ENCODE measurements at places on chromosomes 1 and 21.
A peak's percentile ranks its signal among the peaks of the same experiment; 100 is the strongest.

- no peak for DNase-seq
Observed at GRCh38 chr21:45219517-45219916, 68.2 kb downstream of the POFUT2 start.

DNA sequence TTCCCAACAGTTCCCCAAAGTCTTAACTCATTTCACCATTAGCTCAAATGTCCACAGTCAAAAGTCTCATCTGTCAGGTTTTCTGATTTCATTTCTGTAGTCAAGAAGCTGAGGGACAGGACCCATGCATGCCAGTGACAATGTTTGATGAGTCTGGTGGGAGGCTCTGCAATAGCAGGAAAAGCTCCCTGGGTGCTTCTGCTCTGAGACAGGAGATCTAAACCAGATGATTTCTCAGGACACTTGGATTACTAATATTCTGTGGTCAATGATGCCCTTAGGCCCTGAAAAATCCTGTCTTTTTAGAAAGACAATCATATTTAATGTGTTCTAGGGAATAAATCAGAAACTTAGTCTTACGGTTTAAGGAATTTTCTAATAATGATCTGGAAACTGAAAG, 56.4 kb downstream of the PCBP3 start:
- no peak for DNase-seq

- DNase-seq: no peak
Observed at GRCh38 chr1:150309758-150310508, 11.4 kb upstream of the PRPF3 start.

- DNase-seq: no peak
Observed at GRCh38 chr1:2019571-2020309, 595 bp downstream of the GABRD start.

DNA sequence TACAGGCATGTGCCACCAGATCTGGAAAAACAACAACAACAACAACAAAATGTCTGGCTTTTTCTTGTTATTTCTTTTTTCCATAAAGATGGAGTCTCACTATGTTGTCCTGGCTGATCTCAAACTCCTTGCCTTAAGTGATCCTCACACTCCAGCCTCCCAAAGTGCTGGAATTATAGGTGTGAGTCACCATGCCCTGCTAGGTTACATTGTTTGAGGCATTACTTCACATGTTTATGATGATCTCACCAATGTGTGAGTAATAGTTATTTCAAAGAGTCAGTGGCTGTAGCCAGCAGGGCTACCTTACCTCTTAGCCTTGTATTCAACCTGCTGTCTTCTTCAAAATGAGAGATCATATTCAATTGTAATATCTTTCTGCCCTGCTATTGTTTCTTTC, 445.7 kb downstream of the AMY1C start:
- DNase-seq: peak; percentile 3

DNA sequence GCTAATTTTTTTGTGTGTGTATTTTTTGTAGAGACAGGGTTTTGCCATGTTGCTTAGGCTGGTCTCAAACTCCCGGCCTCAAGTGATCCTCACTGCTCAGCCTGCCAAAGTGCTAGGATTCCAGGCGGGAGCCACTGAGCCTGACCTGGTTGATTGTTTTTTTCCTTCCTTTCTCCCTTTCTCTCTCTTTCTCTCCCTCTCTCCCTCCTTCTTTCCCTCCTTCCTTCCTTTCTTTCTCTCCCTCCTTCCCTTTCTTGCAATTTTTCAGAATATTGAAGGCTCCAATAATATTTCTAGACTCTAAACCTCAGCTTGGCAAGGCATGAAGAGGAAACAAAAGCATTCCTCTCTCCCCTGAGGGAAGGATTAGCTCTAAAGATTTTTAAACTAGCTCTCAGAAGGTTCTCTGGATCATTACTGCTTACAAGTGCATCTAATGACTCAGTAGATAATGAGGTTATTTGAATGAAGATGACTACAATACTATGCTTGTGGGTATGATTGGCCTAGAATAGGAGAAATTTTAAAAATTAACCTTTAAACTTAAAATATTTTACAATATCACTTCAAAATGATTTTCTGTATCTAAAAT, 68.5 kb upstream of the GADD45A start:
- DNase-seq: no peak

GRCh38 chr1:16443975-16444770, 3.6 kb downstream of the NECAP2 start:
- no peak for DNase-seq

DNA sequence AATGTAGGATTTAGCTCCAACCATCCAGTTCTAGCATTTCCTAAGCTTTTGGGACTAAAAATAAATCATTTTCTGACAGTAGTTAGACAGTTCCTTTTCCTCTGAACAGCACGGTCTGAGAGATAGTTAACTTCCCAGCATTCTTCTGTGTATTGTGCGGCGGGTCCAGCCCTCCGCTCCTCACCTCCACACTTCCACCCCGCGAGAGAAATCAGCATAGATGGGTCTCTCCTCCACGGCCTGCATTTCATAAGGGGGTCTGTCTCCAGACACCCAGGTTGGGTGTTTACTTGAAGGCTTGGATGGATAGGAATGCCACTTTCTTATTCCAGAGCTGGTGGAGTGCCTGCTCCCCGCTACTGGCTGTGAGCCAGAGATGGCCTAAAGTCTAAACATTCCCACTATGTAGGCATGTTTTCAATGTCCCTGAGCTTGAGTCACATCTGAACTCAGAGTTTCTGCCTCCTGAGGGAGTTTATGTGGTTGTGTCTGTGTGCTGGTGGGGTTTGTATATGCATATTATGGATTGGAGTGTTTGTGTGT, 38.0 kb upstream of the PPP2R5A start:
- no peak for DNase-seq

DNA sequence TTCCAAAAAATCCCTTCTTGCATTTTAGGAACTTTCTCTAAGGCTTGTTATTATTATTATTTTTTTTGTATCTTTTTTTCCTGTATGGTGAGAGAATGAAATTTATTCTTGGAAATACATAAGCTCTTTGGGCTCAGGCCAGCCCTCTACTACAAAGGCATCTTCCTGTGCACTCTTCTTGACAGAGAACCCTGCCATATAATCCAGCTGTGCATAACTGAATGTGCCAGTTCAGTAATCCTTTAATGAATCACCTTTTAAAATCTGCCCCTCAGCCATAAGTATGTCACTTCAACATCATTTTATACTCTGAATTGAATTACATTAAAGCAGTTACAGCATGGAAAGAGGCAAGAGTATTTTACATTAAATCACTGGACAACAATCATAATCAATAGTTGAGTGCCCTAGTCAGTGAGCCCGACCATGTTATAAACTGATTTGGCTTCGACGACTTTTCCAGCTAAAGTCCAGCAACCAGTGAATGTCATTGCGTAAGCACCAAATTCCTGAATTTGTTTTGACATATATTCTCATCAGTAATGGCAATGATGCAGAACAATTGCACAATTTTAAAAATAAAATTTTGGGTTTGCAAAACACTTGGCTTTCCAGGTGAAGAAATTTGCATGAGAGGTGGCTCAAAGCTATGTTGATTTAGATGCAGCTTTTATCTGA, 59.2 kb upstream of the KCNK2 start:
- no peak for DNase-seq

DNA sequence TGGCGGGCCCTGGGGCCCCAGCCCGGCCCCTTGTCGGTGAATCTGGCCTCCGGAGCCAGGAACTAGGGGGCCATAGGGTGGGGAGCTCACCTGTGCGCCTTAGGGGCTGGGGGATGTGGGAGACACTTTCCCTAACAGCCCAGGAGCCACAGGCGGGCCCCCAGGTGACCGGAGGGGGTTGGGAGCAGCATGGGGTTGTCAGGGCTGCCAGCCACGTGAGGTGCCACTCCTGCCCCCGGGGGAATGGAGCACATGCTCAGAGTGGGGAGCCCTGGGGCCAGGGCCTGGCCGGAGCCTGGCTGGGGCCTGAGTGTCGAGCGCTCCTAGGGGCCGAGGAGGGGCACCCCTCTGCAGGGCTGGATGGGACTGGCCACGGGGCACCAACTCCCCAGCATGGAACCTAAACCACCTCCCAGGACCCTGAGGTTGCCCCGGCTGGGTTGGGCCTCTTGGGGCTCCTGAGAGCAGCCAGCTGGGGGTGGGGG, 19.9 kb downstream of the PRXL2B start:
- no peak for DNase-seq

GRCh38 chr21:45794027-45794426, 150.5 kb downstream of the PCBP3 start:
- DNase-seq: no peak

DNA sequence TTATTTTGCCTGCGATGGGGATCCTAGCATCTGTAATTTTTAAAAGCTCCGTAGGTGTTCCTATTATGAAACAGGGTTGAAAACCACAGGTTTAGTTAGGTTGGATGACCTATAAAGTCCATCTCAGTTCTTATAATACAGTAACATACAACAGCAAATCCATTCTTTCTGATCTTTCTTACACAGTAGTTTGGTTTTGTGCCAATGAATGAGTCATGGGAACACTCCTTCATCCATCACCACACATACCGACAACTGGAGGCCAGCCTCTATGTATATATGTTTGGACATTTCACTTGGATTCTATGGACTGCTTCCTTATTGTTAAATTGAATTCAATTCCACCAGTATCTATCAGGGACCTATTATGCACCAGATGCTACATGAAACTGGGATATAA, 118.4 kb upstream of the L1TD1 start:
- no peak for DNase-seq

- no peak for DNase-seq
Observed at GRCh38 chr1:110555807-110556470, 37.0 kb upstream of the KCNA10 start.

GRCh38 chr1:25688390-25689119, 72.0 kb downstream of the MAN1C1 start:
- DNase-seq: no peak

- DNase-seq: no peak
Observed at GRCh38 chr21:44334329-44335030, 4.7 kb downstream of the CFAP410 start.

- DNase-seq: no peak
Observed at GRCh38 chr1:15081102-15081501, 72.4 kb upstream of the TMEM51 start.

GRCh38 chr1:79362470-79362869, 355.9 kb upstream of the ADGRL4 start:
- DNase-seq: no peak

DNA sequence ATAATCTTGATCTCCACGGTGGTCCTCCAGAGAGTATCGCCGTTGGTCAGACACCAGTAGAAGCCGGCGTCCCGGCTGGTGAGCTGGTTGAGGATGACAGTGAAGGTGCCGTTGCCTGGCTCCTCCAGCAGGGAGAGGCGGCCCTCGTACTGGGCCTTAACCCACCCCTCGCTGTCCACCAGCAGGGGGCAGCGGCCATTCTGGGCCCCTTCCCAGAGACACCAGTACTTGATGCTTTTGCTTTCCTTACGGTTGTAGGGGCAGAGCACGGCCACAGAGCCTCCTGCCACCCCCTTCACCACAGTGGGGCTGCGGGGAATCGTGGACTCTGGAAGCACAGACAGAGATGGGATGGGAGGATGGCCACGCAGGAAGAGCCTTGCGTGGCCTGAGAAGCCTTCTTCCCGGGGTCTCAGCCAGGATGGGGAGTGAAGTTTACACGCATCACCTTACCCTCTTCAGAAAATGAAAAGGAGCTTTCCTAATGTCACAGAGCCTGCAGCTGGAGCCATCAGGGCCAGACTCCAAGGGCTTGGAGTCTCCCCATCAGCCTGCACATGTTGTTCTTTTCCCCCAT, 10.7 kb downstream of the PIGR start:
- no peak for DNase-seq

DNA sequence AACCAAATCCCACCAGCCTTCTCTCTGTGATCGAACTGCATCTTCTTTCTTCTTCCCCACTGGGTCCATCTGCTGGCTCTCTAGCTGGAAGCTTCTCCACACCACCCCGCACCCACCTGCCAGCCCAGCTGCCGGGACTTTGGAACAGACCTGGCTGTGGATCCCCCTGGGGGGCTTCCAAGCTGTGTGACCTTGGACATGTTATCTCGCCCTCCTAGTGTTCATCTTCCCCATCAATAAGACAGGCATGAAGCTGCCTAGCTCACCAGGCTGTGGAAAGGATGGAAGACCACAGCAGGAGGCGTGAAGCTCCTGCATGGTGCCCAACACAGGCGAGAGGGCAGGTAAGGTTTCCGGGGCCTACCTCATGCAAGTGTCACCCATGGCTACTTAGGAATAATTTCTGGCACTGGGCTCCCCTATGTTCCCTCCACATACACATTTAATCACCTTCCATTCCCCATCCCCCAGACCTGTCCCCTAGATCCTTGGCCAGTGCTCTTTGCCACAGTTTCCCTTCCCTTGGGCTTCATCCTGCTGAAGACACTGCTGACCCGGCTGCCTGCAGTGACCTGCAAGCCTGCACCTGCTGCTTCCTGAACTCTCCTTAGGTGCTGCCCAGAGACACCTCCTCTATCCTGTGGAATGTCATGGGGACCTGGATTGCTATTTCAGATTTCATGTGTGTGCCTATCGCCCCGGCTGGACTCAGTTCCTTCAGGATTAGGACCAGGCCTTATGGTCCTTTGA, 13.2 kb upstream of the C2CD2 start:
- DNase-seq: no peak

GRCh38 chr1:39352881-39353280, 138.6 kb upstream of the BMP8A start:
- no peak for DNase-seq

DNA sequence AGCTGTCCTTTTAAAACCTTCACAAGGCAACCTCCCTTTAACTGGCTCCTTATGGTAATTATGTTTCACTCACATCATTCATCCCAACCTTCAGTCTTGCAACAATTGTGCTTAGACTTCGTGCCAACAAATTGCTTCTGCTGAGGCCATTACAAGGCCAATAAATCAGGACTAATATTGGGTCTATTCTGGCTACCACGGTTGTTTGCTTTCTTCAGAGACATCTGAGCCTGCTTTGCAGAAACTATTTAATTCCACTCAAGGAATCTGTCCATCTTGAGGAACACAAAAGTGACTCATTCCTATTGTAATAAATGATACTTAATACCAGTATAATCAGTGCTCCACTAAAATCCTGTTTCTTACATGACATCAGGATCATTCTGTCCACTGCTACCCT, 2.6 kb upstream of the GSTM4 start:
- no peak for DNase-seq

GRCh38 chr1:62450301-62450700, 13.5 kb downstream of the USP1 start:
- DNase-seq: no peak

DNA sequence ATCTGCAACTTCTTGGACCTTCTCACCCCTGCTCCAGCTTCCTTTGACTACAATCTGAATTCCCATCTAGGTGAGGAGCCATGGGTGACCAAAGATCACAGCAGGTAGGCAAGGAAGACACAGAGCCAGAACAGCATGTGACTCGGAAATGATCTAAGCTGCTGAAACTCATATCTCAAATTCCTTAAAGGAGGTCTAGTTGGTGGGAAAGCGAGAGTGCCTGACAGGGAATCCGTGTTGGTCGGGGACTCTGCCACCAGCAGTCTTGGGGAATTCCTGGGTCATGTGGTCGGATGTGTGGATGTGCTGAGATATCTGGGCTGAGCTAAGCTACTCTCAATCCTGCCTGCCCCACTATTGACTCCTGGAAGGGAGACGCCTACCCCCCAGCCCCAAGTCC, 3.2 kb upstream of the NUAK2 start:
- DNase-seq: no peak

DNA sequence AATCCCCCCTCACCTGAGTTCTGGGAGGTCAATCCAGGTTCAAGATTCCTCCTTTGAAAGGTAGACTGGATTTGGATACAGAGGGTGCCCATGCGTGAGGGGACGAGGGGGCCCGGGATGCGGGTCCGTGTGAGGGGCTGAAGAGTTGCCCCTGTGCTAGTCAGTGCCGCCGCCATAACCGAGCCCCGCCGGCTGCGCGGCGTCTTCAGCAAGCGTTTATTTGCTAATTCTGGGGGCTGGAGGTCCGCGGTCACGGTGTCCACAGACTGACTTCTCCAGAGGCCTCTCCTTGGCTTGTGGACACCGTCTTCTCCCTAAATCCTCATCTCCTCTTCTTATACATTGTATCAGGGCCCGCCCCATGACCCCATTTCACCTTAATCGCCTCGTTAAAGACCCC, 20.9 kb upstream of the SAMD11 start:
- no peak for DNase-seq

All from SW 1271 (cell line).